Type B pancreatic cell (in vitro differentiated cells): ENCODE measurements at places on chromosomes 12 and 14. TPM values are rescaled to one million over a fixed set of nuclear protein-coding genes. Genes with fewer than 3 reads are reported as not detected.
A peak's percentile ranks its signal among the peaks of the same experiment; 100 is the strongest.

Gene STON2
- 40.4 and 105 TPM in 2 replicates for total RNA-seq

Gene VDR
- 0.77 and 1.5 TPM in 2 replicates for total RNA-seq

Gene KRT74
- 0.10 TPM in 1 of 2 replicates, not detected in the other for total RNA-seq

Gene KRT82
- total RNA-seq, result not detected in 2 replicates

Gene PAH
- total RNA-seq, result 5.8 and 13.3 TPM in 2 replicates

DNA sequence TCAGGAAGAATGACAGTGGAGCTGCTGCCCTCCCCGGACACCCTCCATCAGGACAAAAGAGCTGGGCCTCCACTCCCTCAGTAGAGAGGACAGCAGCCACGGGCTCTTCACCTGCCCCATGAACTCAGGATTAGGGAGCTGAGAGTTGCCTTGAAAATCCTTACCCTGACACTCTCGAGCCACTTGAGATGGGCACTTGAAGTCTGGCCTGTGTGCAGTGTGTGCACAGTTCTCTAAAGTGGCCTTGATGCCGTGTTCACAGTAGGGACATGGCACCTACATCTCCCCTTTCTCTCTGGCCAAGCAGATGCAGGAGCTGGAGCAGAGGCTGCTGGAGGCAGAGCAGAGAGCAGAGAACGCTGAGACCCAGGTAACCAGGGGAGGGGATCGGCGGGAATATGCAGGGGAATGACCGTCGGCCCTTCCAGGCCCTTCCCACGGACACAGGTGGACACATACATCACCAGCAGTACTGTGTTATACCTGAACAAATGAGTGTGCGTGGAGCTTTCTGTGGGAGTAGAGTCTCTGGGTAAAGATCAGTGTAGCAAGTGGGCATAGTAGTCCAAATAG, 22.5 kb downstream of the PLEKHH1 start:
- no peaks in the 10 kb centered on the region for H3K27me3 ChIP-seq
- H3K36me3 ChIP-seq, result peaks cover 3% of the 10 kb centered on the region
- no peaks in the 10 kb centered on the region for H3K4me1 ChIP-seq

- no peak for DNase-seq
- H3K36me3 ChIP-seq, result no peaks in the 10 kb centered on the region
- no peaks in the 10 kb centered on the region for H3K4me1 ChIP-seq
- no peaks in the 10 kb centered on the region for H3K27me3 ChIP-seq
- no peak overlapping the region for H3K27ac ChIP-seq
These were observed 878.1 kb downstream of the C12orf50 start for GRCh38 chr12:87150969-87151662.

- H3K4me3 ChIP-seq, result no peak overlapping the region
- H3K4me1 ChIP-seq, result no peaks in the 10 kb centered on the region
- no peak for DNase-seq
- H3K27ac ChIP-seq, result no peak overlapping the region
These were observed 152.1 kb downstream of the SLC8A3 start for GRCh38 chr14:70036665-70037064.

GRCh38 chr12:131422187-131422520, 288.7 kb upstream of the SFSWAP start:
- H3K27me3 ChIP-seq, result peaks cover 32% of the 10 kb centered on the region
- H3K27ac ChIP-seq, result no peak overlapping the region
- H3K4me1 ChIP-seq, result no peaks in the 10 kb centered on the region
- DNase-seq, result no peak
- H3K4me3 ChIP-seq, result no peak overlapping the region
- H3K36me3 ChIP-seq, result no peaks in the 10 kb centered on the region

DNA sequence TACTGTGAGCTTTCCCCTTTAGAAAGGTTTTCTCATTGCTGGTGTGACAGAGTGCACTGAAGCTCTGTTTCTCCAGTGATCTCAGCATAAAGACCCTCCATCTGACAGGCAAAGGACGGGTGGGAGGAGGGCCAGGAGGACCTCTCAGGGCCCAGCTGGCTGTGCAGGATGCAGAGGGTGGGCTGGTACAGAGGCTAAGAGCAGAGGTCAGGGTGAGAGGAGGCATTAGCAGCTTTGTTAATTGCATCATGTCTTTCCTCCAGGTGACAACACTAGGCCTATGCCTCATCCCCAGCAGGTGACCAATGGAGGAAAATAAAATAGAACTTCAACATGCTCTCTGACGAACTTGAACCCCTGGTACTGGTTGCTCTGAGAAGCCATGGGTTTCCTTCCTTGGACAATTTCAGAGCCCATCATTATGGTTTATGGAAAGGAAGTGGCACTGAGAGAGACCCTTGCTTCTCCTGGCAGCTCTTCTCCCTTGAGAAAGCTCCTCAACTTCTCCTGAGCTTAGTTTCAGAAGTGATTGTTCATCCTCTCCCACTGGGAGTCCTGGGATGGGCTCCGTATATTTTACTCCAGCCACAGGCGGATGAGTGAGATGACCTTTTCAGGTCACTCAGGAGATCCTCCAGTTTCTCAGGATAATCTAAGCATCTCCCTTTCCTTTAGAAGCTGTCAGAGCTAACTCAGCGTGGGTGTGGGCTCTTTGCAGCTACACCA, 45.8 kb upstream of the ATP23 start:
- H3K36me3 ChIP-seq, result peaks cover 4% of the 10 kb centered on the region
- H3K27me3 ChIP-seq, result peaks cover 7% of the 10 kb centered on the region
- H3K4me3 ChIP-seq, result peak overlapping the region; percentile 83

DNA sequence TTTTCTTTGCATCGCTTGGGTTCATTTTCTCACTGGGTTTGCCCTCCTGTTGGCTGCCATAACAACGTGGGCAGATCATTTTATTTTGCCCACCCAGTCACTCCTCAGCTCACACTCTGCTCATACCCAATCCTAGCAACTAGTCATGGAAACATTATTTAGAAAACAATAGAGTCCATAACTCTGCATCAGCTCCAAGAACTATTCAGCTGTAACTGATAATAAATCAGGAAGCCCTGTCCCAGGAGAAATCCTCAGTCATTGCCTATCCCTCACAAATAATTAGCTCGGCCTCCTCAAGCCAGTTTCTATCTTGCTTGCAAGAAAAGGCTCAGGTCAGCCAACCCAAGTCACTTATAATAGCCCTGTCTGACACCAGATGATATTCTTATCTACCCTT, 43.2 kb downstream of the RTN1 start:
- no peaks in the 10 kb centered on the region for H3K4me1 ChIP-seq
- H3K4me3 ChIP-seq, result no peak overlapping the region
- DNase-seq, result no peak
- H3K27me3 ChIP-seq, result no peaks in the 10 kb centered on the region
- H3K27ac ChIP-seq, result no peak overlapping the region
